ENCODE measurements at places on chromosomes 6 and 20.

DNA sequence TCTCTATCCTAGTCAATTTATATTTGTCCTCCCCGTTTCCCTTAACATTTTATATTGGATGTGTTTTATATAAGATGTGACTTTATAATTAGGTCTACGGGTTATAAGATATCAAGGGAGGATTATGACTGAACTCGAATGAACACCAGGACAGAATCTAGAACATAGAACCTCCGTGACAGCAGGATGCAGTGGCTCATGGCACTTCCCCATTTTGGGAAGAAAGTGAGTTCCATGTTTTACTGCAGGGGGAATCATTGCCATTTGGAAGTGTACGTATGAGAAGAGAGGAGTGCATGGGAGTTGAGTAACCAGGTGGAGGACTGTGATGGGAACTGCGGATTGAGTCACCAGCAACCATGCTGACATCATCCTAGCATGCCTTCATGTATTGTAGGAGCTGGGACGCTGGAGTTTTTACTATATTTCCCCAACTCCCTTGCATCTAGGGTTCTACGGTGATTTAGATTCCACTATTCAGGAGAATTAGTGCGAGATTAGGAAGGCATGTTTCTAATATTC is 56.1 kb upstream of the FOXC1 start:
- DNase-seq, result no peak

DNA sequence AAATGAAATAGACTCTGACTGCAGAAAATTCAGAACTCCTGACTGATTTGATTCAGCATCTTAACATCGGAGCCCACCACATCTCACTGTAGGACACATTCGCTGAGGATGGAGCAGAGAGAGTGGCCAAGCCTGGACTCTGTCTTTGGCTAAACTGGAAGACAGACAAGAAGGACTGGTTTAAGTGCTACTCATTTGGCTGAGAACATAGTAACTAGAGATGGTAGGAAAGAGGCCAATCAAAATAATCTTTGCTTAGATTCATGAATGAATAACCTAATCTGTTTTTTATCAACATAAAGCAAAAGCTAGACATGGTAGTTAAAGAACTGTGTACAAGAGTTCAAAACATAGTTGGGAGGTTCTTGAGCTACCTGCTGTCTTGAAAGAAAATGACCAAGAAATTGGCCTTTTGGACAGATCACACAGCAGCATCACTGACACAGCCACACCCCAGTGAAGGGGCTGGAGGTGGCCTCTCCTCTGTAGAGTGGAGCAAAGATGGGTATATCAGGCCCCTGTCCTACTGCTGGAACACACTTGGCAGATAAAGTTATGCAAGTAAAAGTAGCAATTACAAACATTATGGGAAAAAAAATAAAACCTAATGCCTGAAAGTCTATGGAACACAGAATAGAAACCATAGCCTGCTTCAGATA is 87.1 kb upstream of the NT5E start:
- no peak for DNase-seq

DNA sequence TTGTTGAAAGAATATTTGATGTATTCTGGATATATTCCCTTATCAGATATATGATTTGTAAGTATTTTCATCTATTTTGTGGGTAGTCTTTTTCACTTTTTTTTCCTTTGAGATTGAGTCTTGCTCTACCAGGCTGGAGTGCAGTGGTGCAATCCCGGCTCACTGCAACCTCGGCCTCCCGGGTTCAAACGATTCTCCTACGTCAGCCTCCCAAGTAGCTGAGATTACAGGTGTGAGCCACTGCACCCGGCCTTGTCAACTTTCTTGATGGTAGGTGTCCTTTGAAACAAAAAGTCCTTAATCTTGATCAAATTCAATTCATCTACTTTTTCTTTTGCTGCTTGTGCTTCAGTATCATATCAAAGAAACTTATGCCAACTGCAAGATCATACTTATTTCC is 297.2 kb upstream of the NRSN1 start:
- DNase-seq, result no peak

- no peak for DNase-seq
These were observed 586.9 kb upstream of the ARID1B start for GRCh38 chr6:156190270-156190669.

- DNase-seq, result no peak
These were observed 77.1 kb upstream of the RNF217 start for GRCh38 chr6:124885171-124885570.

- DNase-seq, result no peak
These were observed 24.0 kb downstream of the C6orf132 start for GRCh38 chr6:42118162-42119001.

DNA sequence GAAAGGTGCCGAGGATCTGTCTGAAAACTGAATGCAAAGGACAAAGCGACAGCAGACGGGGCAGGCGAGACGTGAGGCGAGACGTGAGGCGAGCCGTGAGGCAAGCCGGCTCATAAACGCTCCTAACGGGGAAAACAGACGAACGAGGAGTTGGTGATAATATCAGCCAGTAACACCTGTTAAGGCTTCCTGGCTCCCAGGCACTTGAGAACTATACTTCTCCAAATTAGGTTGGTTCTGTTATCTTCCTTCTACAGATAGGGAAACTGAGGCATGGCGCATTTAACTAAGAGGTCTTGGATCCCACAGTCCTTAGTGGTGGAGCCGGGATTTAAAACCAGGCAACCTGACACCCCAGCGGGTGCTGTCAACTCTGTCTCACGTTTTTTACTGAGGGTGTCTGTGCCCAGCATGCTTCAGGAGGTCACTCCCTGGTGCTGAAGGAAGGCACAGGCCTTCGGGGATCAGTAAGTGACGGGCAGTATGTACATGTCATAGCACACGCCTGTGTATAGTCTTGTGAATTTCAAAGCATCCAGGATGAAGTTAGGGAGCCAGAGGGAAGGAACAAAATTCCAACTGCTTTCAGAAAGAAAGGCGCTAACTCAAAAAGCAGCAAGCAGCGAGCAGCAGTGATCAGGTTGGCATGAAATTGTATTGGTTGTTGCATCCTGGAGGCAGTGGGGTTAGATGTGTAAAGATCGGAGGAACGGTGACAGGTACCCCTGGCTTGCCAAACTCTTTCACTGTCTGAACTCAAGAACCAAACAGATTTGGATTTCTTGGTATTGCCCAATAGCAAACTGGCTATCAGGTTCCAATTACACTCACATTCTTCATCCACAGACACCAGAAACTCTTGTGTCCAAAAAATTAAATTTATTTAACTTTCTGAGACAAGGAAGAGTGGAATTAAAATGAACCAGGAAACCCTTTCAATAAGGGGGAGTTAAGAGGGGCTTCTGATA is 318.7 kb downstream of the THBS2 start:
- no peak for DNase-seq

DNA sequence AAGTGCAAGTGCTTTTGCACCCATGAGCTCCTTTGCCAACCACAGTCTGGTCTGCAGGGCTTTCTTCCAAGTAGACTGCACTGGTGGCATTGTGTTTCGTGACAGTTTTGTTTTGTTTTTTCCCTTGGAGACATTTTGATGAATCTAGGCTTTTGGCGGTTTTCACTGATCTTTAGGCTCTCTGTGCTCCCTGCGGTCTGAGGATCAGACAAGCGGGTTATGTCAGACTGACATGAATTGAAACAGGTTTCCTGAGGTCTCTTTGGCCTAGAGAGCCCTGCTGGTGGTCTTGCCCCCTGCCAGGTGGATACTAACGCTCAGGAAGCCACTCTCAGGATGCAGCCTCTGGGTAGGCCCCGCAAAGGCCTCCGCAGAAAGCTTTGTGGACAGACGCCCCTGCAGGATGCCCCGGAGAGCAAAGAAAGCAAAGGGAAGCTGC is 555.4 kb upstream of the AGPAT4 start:
- DNase-seq, result no peak

GRCh38 chr6:3405182-3405518 is 51.7 kb downstream of the SLC22A23 start:
- no peak for DNase-seq

GRCh38 chr6:37170273-37171200 is 585 bp downstream of the PIM1 start:
- DNase-seq, result peak; percentile 56

GRCh38 chr20:52783769-52784168 is 188.4 kb upstream of the TSHZ2 start:
- DNase-seq, result no peak

- DNase-seq, result no peak
These were observed 32.1 kb downstream of the BICRAL start for GRCh38 chr6:42813906-42814444.
